ENCODE measurements at places on chromosomes 2 and 18. TPM values are rescaled to one million over a fixed set of nuclear protein-coding genes. Genes with fewer than 3 reads are reported as not detected.

Gene ELOA2
- not detected for total RNA-seq

Gene C2orf92
- total RNA-seq = 10.0 TPM

Gene C2orf80
- total RNA-seq = not detected

Gene ARHGAP28
- 17.9 TPM for total RNA-seq

Gene APCDD1
- total RNA-seq = 41.3 TPM

Gene KYNU
- total RNA-seq = not detected

Gene HSPE1
- 55.2 TPM for total RNA-seq

Gene METAP1D
- 4.6 TPM for total RNA-seq

GRCh38 chr2:25991965-25992364 lies 9.7 kb upstream of the KIF3C start:
- DNase-seq = no peak

DNA sequence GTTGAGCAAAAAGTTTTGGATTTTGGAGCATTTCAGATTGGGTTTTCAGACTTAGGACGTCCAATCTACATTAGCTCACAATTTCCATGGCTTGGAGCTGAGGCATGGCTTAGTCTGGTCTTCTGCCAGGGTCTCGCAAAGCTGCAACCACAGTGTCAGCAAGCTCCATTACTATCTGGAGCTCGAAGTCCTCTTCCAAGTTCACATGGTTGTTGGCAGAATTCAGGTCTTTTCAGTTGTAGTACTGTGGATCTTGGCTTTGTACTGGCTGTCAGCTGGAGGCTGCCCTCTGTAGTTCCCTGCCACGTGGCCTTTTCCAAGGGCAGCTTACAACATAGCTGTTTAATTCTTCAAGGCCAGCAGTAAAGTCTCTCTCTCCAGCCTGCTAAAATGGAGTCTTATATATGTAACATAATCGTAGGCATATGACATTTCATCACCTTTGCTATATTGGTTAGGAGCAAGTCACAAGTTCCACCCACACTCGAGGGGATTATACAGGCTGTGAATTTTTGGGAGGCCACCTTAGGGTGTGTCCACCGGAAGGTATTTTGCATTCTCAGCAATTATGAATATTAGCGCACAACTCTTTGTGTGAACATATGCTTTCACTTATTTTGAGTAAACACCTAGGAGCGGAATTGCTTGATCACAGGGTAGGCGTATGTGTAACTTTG lies 41.5 kb upstream of the EPC2 start:
- no peak for DNase-seq

GRCh38 chr18:34153711-34154110 lies 71.0 kb downstream of the NOL4 start:
- no peak for DNase-seq

DNA sequence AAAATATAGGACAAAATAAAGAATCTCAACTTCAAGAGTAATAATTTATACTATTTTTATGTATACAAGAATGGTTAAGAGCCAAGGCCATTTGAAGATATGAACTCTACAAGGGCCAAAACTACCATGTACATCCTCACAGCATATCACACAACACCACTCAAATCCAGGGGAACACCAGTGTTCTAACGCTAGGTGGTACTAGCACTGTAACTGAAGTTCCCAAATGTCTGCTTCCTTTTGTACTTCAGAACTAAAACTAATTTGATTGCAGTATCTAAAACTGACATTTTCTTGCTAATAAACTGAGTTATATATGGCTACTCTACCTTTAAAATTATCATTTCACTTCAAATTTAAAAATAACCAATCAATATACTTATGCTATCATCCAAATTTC lies 47.0 kb downstream of the REV1 start:
- no peak for DNase-seq

DNA sequence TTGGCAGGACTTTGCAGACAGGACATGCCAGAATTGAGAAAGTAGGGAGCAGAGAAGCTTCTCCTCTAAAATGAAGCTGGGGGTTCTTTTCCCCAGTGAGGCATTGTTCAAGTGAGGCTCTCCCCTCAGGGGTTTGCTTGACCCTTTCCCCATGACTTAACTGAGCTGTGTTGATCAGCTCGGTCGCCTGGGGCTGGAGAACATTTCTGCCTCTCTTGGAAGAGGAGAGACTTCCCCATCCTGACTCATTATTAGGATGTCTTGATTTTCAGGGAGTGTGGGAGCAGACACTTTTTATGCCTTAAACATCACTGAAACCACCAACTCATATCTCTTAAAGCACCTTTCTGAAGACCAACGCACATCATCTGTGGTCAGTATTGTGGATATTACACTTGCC lies 27.9 kb upstream of the GLI2 start:
- DNase-seq = no peak

GRCh38 chr18:55069497-55069896 lies 110.2 kb upstream of the CCDC68 start:
- no peak for DNase-seq

- DNase-seq = no peak
Observed at GRCh38 chr2:96584017-96584416, 47.5 kb downstream of the ARID5A start.

DNA sequence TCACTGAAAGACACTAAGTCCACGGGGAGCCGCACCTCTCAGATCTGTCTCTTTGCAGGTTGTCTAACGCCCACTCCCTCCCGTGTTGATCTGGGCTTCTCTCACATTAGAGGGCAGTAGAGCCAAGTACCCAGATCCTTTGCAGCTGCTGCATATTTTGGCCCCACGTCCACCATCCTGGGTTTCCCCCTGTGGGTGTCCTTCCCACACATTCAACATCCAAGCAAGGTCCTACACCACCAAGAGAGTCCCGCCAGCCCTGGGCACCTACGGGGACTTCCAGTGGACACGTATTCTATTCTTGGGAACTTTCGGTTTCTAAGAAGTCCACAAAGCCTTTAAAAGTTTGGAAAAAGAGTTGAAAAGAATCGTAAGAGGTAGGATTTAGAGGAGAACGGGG lies 116.6 kb downstream of the ATL2 start:
- DNase-seq = no peak

GRCh38 chr18:50004013-50004412 lies 190.7 kb upstream of the ACAA2 start:
- no peak for DNase-seq

DNA sequence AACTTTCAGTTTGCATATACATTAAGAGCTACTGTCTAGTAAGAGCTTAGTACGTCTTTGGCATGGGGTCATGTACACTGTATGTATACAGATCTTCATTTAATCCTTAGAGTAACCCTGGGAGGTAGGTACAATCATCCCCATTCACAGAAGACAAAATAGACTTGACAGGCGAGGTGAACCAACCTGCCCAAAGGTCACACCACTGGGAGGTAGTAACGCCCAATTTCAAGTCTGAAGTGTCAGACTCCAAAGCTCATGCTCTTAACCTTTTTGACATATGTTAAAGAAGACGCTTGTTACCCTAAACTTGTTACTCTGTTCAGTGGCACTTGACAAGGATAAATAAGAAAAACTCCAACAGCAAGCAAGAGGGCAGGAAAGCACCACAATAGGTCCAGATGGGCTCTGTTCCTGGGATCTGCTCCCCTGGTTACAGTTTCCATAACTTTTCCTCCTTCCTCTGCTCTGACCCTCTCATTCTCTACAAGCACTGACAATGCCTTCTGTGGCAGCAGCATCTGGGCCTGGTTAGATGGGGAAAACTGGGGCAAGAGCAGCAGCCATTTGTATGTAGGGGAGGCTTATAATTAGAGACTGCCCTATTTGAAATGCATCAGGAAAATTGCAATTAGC lies 64.7 kb upstream of the SERTAD2 start:
- DNase-seq = no peak

DNA sequence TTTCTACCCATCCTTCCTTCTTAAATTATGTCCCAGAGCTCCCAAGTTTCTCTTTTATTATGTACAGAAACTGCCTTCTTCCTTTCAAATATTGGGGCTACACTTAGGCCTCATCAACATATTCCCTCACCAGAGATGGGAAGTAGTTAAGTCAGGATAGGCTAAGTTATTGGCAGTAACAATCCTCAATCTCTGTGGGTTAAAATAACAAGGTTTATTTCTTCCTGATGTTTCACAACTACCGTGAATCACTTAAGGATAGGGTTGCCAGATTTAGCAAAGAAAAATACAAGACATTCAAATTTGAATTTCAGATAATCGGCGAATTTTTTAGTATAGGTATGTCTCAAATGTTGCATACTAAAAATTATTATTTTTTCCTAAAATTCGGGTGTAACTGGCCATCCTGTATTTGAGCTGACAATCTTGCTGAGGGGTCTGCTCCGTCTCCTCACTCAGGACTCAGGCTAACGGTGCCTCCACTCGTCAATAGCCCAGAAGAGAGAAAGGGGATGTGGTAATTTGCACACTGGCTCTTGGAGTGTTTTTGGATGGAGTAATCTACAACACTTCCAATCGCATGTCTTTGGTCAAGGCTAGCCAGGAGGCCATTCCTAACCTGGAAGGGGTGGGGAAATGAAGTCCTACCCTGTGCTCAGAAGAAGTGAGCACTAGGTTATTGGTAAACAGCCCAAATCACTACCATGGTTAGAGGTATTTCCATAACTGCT lies 91.7 kb downstream of the ACTR3 start:
- no peak for DNase-seq

DNA sequence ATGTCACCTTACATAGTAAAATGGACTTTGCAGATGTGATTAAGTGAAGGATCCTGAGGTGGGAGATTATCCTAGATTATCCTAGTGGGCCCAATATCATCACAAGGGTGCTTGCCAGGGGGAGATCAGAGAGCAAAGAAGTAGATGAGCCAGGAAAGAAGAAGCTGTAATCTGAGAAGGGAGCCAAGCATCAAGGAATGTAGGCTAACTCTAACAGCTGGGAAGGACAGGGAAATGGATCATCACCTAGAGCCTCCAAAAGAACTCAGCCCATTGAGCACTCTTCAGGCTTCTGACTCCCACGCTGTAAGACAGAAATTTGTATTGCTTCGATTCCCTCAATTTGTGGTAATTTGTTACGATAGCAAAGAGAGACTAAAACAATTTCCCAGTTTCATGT lies 309.9 kb downstream of the LRP1B start:
- no peak for DNase-seq

DNA sequence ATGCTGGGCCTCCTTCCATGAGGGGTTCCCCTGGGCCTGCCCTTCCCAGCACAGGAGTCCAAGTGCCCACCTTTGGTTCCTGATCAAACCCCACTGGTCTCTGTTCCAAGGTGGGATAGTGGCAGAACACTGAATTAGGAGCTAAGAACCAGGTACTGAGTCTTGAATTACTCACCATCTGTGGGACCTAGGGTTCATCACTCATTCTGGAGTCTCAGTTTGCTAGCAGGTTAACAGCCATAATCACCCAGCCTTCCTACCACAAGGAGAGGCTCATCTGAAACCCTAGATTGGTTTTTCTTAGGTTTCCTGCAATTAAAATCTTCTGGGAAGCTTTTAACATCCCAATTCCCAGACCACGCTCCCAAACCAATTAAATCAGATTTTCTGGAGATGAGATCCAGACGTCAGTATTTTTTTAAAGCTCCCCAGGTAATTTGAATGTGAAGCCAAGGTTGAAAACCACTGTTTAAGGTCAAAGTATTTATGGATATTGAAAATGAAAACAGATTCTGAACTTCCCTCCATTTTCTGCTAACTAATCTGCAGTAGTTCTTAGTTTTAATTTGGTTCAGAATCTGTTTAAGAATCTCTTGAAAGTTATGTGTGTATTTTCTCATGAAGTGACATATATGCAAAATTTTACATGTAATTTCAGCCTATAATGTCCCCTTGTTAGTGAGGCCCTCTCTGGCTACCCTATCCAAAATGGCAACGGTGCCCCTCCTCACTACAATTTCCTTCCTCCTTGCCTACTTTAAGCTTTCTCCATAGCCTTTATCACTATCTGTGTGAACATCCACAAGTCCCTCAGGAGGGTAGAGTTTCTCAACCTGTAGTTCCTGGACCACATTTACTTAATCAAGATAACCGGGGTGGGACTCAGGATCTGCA lies 166.5 kb upstream of the CXCR4 start:
- no peak for DNase-seq

All from chondrocyte (in vitro differentiated cells).